ENCODE measurements at places on chromosomes 2 and 18.

- no peak for DNase-seq
These were observed 155.6 kb upstream of the DSEL start for GRCh38 chr18:67672155-67672554.

DNA sequence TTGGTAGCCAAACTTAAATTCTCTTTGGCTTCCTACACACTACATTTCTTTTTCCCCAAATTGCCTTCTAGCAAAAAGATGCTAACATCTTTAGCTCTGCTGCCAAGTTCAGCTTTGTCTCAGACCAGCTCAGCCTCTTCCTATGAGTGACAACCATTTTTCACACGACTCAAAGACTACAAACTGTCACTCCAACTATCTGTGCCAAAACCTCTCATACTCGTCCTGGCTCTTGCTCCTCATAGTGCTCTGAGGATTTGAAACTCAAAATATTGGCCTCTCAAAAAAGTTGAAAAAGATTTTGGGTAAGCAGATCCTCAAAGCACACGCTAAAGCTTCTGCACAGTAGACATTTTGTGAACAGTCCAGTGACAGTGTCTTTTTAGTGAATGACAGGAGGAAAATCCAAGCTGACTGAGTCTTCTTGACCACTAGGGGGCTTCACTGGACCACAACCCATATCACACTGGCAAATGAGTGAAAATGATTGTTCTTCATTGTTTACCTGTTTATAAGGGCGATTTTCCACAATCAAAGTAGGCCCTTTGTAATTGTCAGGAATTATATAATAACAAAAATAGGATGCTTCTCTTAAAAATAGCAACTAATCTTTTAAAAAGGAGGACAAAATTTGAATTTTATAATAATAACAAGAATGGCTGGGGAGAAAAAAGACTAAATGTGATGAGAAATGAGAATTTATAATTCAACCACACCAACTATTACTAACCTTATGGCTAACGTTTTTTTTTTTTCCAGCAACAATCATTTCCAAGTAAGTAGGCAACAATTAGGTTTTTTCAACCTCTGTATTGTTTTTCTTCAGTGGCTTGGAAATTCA lies 85.5 kb upstream of the PGAP1 start:
- DNase-seq: no peak

GRCh38 chr2:213086050-213086449 lies 65.4 kb downstream of the IKZF2 start:
- no peak for DNase-seq

- no peak for DNase-seq
These were observed 53.2 kb upstream of the SLC4A10 start for GRCh38 chr2:161571051-161571429.

DNA sequence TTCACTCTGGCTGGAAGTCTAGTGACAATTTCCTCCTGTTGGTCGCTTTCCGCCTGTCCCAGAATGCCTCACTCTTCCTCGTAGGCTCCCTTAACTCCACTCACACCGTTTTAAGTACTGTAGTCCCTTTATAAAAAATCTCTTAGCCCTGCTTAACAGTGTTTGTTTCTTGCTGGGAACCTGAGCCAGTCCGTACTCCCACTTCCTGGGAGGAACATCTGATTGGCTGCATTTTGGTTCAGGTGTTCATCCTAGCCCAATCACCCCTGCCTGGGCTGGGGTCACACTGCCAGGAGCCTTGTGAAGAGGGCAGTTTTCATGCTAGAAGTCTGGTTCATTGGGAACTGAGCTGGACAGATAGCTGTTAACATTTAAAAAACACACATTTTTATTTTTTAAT lies 25.6 kb upstream of the TOGARAM2 start:
- no peak for DNase-seq

GRCh38 chr2:70226781-70227180 lies 21.6 kb downstream of the TIA1 start:
- DNase-seq: no peak

DNA sequence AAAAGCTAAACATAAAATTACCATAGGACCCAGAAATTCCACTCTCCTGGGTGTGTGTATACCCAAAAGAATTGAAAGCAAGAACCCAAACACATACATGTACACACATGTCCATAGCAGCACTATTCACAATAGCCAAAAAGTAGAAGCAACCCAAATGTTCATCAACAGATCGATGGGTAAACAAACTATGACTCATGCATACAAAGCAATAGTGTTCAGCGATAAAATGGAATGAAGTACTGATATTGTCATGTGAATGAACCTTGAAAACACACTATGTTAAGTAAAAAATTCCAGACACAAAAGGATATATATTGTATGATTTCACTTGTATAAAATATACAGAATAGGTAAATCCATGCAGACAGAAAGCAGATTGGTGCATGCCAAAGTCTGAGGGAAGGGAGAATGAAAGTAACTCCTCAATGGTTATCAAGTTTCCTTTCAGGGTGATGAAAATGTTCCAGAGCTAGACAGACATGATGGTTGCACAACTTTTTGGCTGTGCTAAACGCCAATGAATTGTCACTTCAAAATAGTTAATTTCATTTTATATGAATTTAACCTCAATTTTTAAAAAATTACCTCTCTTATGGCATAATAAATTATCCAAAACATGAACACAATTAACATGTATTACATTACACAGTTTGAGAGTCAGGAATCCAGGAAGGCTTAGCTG lies 35.5 kb downstream of the GKN2 start:
- DNase-seq: no peak

GRCh38 chr2:129888896-129889295 lies 90.6 kb upstream of the RAB6C start:
- DNase-seq: no peak

DNA sequence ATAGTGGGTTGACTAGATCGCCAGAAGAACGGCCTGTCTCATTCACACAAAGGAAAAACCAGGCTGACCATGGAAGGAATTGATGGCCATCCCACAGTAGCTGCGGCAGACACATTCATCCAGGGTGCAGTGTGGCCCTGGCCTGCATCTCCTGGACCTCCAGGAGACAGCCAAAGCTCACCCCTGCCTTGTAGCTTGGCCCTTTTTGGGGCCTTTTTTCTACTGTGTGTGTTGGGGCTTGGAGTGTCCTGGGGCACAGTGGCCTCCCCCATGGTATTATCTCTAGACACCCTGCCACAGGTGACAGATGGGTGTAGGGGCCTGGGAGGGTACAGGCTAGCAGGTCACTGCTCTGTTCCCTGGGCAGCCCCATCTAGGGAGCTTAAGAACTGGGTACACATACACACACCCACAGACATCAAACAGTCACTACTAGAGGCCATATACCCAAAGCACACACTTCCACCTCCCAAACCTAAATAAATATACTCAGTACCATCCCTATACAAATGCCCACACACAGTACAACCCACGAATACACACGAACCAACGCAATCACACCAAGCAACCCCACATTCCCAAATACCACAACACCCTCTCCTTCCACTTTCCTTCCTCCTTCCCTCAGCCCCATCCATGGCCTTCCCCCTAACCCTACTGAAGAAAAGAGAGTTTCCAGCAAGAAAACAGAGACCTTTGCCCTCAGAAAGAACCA lies 8.6 kb downstream of the EN1 start:
- DNase-seq: no peak

GRCh38 chr2:203824057-203824456 lies 43.5 kb upstream of the CTLA4 start:
- DNase-seq: peak; percentile 40

DNA sequence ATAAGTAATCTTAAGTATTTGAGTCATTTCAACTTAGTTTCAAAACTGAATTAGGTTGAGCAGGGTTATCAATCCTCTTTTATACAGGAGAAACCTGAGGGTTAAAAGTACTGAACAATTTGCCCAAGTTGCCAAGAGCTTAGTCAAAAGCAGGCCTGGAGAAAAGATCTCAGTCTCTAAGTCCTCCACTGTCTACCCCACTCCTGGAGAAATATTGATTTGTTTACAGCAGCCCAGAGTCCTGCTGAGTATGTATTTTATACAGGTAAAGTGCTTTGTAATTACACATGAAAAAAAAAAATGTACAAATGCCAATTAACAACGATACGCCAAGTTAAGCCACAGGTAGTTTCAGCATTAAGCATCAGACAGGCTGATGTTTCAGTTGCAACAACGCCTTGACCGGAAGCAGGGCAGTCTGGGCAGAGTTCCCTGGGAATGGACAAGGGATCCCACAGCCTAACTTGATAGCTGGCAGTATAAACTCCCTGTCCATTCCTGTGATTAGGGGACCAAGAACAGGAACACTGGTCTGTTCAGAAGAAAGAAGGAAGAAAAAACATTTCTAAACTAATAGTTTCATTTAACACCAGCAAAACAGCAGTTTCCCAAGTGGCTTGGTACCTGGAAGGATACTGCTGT lies 132.9 kb downstream of the MYO5B start:
- no peak for DNase-seq

- DNase-seq: no peak
These were observed 53.2 kb upstream of the MAPRE3 start for GRCh38 chr2:26917135-26917836.

GRCh38 chr2:122340246-122340645 lies 584.8 kb downstream of the TSN start:
- no peak for DNase-seq

DNA sequence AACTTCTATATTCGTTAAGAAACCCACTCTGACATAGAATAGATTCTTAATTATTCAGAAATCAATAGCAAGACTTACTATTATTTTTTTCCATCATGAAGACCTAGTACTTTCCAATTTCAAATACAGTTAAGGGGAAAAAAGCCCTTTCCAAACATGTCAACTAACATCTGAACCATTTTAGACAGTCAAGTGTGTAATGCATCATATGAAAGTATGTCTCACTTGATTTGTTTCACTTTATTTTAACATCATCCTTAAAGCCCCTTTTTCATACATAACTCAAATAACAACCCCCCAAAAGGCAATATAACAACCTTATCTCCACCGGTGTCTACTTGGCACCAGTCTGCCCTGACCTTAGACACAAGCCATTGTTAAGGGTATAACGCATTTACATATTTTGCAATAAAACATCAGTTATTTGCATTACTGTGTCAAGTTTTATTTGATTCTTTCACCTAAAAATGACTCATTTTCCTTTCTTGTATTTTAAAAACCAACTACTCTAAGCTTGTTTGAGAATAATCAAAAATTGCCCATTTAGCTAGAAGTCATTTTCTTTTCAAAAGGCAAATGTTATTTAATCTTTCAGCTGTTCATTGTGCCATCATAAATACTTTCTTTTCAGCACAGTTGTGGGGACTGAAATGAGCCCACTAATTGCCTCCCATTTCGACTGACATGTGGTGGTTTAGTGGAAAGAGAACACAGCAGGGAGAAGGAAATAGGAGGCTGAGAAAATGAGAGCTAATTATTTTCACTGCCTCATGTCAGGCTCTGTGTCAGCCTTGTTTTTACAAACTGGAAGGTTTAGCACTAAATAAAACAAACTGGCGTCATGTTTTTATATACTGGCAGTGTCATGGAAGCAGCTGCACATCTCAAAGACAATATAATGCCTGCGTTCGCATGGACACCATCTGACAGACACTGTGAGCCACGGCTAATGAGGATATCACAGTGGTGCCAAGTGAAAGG lies 104.7 kb upstream of the CDCA7 start:
- DNase-seq: no peak

GRCh38 chr2:63257473-63257872 lies 206.8 kb downstream of the OTX1 start:
- DNase-seq: no peak

DNA sequence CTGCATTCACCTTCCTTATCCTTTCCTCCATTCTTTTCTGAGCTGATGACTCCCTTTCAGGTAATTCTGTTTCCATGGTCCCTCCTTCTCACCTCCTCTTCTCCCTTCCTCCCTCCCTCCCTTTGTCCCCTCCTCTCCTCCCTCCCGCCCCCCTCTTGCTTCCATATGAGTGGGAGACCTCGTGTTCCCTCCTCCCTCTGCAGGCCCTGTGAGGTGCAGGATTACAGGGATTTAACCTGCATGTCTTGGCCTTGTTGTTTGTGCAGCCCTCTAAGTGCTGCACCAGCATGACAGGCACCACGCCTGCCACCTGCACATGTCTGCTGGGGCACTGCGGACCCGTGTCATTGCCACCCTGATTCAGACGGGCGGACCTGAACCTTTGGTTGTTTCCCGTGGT lies 103.1 kb downstream of the SNTG2 start:
- no peak for DNase-seq

- DNase-seq: no peak
These were observed 285.1 kb upstream of the SLC14A2 start for GRCh38 chr18:45330170-45330594.

DNA sequence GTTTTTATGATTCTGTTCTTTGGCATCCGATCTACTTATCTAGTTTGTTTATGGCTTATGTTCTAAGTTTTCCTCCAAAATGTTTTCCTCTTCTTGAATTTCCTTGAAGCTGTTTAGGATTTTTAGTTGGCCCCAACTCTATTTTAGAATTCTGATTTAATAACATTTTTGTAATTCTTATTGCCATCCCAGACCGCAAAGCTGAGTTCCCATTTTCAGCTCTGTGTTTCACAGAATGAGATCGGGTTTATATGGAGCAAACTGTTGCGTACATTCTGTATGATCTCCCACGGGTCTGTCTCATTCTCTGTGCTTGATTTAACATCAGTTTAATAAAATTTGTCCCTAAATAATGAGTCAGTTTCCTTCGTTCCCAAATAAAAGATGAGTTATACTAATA lies 59.3 kb downstream of the DPP4 start:
- DNase-seq: no peak

- DNase-seq: no peak
These were observed 56.6 kb upstream of the NOL4 start for GRCh38 chr18:34281290-34281689.

- no peak for DNase-seq
These were observed 8.0 kb downstream of the ATP8B1 start for GRCh38 chr18:57794951-57795728.

All from stimulated activated CD4-positive, alpha-beta T cell treated with anti-CD3 and anti-CD28 coated beads, Interleukin-2, amount 100 ng/mL, for 24 hours (primary cell).